ENCODE measurements at places on chromosomes 16 and 17. TPM values are rescaled to one million over a fixed set of nuclear protein-coding genes. Genes with fewer than 3 reads are reported as not detected.
A peak's percentile ranks its signal among the peaks of the same experiment; 100 is the strongest.

DNA sequence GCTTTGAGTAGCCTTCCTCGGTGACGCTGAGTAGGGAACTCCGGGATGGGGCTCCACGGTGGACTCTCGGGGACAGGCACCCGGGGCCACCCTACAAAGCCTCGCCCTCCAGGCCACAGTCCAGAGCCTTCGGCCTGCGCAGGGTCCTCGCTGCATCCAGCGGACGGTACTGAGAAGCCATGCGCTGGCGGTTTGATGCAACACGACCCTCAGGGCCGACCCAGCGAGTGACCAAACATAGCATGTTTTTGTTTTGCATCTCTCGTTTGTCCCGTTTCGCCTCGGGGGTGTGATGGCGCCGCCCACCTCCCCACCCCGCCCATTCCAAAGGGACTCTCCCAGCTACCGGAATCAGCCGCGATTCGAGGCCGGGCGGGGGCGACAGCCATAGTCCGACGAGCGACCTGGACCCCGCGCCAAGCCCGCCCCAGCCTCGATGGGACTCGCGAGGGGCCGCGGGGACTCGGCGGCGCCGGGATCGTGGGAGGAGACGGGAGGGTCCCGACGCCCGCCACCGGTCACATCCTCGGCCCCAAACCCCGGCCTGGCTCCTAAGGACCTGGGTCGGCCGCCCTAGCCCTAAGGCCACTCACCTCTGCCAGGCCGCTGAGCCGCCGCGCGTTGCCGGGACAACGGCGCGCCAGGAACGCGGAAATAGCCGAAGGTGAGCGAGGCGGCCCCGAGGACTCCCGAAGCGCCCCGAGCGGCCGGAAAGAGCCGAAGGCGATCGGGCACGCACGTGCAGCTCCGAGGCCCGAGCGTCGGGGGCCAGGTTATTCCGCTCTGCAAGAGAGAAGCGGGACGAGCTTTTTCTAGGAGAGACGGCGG lies 1.6 kb downstream of the IFT140 start:
- DNase-seq, result peak; percentile 95

DNA sequence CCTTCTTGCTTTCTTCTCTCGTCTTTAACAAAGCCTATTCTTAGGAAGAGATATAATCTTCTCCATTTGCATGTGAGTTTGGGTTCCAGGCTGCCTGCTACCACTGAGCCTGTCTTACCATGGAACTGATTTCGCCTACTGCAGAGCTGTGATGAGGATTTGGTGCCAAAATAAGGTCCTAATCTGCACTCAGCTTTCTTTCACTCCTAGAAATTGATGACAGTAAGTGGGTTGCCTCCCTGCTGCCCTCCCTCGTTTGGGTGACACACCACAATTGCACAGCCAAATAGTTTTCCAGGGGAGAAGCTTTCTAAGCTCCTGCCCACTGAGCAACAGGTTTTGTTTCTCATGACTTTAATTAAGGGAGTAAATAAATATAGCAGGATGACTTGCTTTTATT lies 25.1 kb upstream of the ASIC2 start:
- no peak for DNase-seq

GRCh38 chr17:76810956-76811355 lies 57.2 kb upstream of the MGAT5B start:
- DNase-seq, result no peak

The DNAI2 gene
- 0.23 TPM for total RNA-seq

The UTS2R gene
- total RNA-seq, result 0.76 TPM

The CCL7 gene
- not detected for total RNA-seq

The TBC1D3C gene
- total RNA-seq, result not detected

The FAM171A2 gene
- 28.5 TPM for total RNA-seq

Measured in WTC11 (cell line).